Hematopoietic multipotent progenitor cell treated with erythropoietin and hydrocortisone succinate and interleukin-3 and kit ligand, for 4 days (in vitro differentiated cells): ENCODE measurements at places on chromosomes 12 and 14.

GRCh38 chr12:70353780-70354660 lies 12.1 kb upstream of the KCNMB4 start:
- peak; percentile 18 for DNase-seq

DNA sequence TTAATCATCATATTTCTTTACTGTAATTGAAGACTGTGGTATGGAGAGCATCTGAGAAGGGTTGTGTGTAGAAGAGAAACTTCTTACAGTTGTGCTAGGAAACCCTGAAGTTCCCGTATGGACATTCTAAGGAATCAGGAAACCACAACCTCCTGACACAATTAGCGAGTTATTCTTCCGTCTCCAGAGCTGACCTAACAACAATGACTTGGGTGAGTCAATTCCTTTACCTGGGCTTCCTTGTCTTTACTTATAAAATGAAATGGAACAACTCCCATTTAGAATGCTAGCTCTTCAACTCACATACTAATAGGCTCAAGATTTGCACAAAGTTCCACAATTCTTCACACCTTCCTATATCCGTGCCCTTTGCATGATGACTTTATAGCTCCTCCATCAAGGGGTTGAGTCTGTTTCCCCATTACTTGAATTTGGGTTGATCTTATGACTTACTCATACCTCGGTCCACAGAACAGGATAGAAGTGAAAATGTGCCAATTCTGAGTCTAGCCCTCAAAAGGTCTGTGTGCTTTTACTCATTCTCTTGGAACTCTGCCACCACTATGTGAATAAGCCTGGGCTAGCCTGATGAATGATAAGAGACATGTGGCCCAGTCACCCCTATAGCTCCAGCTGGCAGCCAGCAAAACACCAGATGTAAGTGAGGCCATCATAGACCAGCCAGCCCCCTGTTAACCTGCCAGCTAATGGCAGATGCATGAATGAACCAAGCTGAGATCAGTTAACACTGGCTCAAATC lies 459.4 kb downstream of the ETNK1 start:
- DNase-seq, result peak; percentile 31

GRCh38 chr12:41121374-41121773 lies 66.7 kb upstream of the PDZRN4 start:
- no peak for DNase-seq

DNA sequence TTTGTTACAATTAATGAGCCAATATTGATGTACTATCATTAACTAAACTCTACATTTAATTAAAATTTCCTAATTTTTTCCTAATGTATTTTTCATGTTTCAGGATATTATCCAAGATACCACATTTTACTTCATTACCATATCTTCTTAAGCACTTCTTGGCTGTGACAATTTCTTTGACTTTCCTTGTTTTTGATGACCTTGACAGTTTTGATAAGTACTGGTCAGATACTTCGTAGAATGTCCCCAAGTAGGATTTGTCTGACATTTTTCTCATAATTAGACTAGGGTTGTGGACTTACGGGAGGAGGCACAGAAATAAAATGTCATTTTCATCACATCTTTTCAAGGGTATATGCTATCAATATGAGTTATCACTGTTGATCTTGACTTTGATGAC lies 700.9 kb downstream of the BCL11B start:
- DNase-seq, result no peak

- peak; percentile 81 for DNase-seq
Measured at GRCh38 chr14:105817971-105818711, 291.8 kb downstream of the TMEM121 start.

DNA sequence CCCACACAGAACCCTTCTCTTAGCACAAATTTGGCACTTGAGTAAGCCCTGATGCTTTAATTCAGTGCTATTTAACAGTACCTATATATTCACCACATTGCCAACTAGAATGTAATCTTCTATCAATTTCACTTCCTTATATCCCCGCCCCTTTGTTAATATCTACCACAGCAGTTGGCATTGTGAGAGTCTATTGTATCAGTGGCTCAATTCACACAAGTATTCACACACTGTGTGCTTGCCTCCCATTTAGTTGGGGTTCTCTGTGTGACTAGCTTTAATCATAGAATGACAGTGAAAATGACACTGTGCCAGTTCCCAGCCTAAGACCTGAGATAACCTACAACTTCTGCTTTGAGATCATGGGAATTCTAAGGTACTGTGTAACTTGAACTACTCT lies 103.1 kb downstream of the SEC23A start:
- peak; percentile 27 for DNase-seq

DNA sequence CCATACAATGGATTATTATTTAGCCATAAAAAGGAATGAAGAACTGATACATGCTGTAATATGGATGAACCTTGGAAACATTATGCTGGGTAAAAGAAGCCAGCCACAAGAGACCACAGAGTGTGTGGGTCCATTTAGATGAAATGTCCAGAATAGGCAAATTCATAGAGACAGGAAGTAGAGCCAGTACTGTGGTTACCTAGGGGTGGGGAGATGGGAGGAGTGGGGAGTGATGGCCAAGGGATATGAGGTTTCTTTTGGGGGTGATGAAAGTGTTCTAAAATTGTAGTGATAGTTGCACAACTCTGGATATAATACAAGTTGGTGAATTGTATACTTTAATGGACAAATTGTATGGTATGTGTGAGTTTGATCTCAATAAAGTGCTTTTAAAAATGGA lies 18.6 kb downstream of the JDP2 start:
- DNase-seq, result peak; percentile 74

- no peak for DNase-seq
Measured at GRCh38 chr14:57085801-57086200, 182.9 kb downstream of the EXOC5 start.

DNA sequence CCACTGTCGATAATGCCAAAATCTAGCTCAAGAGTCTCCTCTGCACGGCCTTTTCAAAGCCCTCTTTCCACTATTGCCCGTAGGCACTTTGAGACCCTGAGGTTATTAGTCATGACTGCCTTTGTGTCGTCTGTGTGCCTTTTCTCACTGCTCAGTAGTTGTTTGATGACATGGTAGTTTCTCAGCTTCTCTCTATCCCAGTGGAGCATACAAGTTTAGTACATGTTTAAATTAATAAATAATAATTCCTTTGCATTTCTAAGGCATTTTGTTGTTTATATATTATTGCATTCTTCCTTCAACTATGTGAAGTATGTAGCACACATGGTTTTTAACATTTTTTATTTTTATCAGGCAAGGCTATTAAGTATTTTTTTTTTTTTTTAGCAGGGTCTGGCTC lies 458.1 kb downstream of the PCNX1 start:
- DNase-seq, result no peak

DNA sequence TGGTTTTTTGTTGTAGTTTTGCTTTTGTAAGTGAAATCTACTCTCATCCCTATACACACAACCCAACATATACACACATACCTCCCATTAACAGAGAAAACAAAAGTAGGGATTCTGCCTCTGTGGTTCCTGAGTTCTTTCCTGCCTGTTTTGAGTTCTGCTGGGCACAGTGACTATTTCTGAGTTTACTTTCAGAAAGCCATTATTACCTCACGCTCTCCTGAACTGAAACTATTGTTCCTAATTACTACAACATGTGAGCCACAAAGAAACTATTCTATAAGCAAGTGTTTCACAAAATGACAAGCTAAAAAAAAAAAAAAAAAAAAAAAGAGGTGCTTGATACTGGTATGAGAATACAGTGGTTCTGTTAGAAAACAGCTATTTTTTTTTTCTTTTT lies 110.9 kb downstream of the ALG10B start:
- no peak for DNase-seq

DNA sequence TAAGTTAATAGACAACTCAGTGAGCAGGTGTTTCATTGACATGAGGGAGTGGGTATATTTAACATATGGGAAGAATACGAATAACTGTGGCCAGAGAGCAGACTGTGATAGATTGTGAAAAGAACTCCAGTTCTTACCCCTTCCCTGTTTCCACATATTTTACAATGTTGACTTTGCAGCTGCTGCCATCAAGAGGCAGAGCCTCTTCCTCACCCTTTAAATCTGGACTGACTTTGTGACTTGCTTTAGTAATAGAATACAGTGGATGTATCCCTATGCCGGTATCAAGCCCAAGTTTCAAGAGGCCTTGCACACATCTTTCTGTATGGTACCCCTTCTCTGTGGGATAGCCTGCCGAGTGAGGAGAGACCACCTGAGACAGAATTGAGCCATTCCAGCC lies 356.7 kb downstream of the ETNK1 start:
- DNase-seq, result no peak

- DNase-seq, result no peak
Measured at GRCh38 chr12:16531621-16532020, 74.3 kb downstream of the LMO3 start.

- no peak for DNase-seq
Measured at GRCh38 chr14:73166399-73166798, 30.1 kb downstream of the PSEN1 start.

- peak; percentile 70 for DNase-seq
Measured at GRCh38 chr14:91207008-91207407, 37.5 kb downstream of the GPR68 start.

GRCh38 chr12:105272152-105272551 lies 36.2 kb upstream of the APPL2 start:
- DNase-seq, result no peak

- peak; percentile 65 for DNase-seq
Measured at GRCh38 chr12:50220363-50220995, 53.3 kb upstream of the CERS5 start.

DNA sequence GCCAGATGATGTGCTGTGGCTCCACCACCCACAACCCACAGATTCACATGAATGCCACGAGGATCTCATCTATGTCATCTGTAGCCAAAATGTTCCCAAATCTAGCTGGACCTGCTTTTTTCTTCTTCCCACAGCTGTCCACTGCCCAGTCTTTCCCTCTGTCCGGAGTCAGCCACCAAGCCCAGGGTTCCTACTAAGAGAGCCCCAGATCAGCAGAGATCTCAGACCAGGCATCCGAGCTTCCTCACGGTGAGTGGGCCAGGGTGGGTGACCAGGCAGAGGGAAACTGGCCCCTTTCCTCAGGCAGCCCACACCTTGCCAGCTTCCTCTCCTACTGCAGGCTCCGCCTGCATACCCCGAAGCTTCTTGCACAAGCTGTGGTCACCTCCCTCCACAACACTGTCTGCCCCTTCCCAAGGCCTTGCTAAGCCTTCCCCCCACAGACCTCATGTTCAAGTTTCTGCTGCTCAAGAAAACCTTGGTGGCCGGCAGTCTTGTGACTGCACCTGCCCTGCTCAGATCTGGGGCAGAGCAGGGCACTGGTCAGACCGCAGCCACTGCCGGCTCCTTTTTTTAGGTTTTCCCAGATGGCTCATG lies 81.4 kb downstream of the ACTN1 start:
- peak; percentile 66 for DNase-seq

GRCh38 chr12:68918960-68919359 lies 14.0 kb downstream of the CPM start:
- no peak for DNase-seq

DNA sequence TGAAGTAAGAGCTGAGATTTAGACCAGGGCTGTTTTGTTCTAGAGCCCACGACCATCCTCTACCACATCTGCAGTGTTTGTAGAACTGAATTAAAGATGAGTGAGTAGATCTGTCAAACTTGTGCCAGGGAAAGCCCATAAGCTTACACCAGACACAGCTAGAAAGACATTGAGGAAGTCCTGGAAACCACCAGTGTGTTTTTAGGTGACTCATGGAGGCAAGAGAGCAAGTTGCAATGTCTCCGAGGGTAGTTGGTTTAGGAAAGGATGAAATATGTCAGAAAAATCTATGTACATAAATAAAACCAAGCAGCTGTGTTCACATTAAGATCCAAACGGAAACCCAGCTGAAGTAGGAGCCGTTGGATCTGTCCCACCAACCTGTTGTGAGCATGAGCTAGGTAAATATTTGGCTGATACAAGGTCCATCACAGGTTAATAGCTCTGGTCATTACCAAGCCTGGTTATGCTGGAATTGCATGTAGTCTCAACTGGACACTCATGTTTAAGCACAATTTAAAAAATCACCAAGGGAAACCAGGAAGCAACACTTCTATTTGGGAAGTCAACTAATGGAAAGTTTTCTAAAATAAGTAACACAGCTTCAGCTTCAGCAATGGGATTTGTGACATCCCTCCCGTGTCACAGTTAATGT lies 49.9 kb upstream of the PLEKHG3 start:
- DNase-seq, result peak; percentile 73

GRCh38 chr14:75249958-75250336 lies 28.7 kb upstream of the FOS start:
- DNase-seq, result no peak

- no peak for DNase-seq
Measured at GRCh38 chr12:117027251-117028086, 71.7 kb downstream of the TESC start.

DNA sequence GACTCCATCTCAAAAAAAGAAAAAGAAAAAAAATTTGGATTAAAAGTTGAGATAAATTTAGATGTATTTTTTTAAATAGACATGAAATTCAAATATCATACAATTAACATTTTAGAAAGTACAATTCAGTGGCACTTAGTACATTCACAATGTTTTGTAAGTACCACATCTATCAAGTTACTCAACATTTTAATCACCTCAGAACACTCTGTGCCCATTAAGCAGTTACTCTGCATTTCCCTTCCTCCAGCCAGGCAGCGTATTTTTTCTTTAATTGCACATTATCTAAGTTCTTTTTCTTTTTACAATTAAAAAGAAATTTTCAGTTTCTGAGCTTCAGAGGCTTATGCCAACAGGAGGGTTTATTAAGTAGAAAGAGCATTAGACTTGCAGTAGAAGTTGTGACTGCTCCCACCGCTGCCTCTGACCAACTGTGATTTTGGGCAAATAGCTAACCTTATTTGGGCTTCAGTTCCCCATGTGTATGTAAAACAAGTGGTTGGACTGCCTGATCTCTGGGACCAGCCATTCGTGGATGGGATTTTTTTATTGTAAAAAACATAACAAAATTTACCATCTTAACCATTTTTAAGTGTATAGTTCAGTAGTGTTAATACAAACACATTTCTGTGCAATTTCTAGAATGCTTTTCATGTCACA lies 65.7 kb downstream of the WNK1 start:
- DNase-seq, result no peak

GRCh38 chr12:52873513-52873831 lies 24.7 kb upstream of the KRT78 start:
- no peak for DNase-seq

GRCh38 chr14:59028476-59029202 lies 159.8 kb upstream of the DAAM1 start:
- peak; percentile 79 for DNase-seq

- DNase-seq, result peak; percentile 91
Measured at GRCh38 chr14:37172024-37172869, at the start of gene SLC25A21. SLC25A21 (minus strand) TSS chr14:37172606.

DNA sequence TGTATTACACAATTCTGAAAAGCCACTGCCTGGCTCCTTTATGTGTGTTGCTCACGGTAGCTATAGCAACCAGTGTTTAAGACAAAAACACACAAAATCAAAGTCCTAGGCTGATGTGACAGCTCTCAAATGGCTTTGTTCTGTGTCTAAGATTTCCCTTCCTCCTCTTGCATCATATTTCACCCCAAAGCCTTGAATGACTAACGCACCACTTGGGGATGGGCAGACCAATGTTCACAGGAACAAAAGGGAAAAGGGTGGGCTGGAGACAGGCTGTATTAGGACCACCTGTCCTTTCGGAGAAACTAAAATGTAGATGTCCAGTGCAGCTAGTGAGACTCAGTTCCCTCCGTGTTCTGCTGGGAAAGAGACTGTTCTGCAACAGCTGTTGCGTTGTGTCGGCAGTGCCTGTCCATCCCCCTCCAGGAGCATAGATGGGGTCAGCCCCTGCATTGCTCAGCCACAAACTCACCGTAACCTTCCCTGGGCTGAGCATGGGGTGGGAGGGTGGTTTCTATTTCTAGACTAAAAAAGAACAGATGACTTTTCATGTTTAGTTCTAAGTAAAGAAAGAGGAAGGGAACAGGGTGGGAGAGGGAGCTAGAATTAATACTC lies 26.8 kb upstream of the DAAM1 start:
- DNase-seq, result peak; percentile 23

GRCh38 chr12:116880213-116880816 lies 926 bp downstream of the HRK start:
- DNase-seq, result no peak
